ENCODE measurements at places on chromosomes 11 and 22. TPM values are rescaled to one million over a fixed set of nuclear protein-coding genes. Genes with fewer than 3 reads are reported as not detected.

GRCh38 chr11:32884770-32885384, 7.7 kb upstream of the QSER1 start:
- no peaks in the 10 kb centered on the region for H3K27me3 ChIP-seq
- H3K4me3 ChIP-seq, result no peak overlapping the region
- H3K36me3 ChIP-seq, result no peaks in the 10 kb centered on the region

DNA sequence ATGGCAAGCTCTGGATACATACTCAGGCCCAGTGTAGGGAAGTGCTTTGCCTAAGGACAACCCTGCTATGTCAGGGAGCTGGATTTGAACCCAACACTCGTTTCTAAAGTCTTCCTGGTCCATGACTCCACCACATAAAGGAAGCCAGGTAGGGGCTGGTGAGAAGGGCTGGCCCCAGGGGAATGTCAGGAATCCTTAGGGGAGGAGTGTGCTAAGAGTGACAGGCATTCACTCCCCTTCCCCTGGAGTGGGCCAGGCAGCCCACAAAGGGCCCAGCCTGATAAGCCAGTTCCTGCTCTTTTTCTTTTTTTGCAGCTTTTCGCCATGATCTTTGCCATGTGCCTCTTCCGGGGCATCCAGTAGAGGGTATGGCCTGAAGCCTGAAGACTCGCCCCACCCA, 21.9 kb downstream of the TP53I11 start:
- H3K27ac ChIP-seq, result no peak overlapping the region
- H3K4me3 ChIP-seq, result no peak overlapping the region
- no peak for DNase-seq
- H3K36me3 ChIP-seq, result no peaks in the 10 kb centered on the region

- no peak overlapping the region for H3K27ac ChIP-seq
- H3K27me3 ChIP-seq, result no peaks in the 10 kb centered on the region
- no peak for DNase-seq
- H3K4me1 ChIP-seq, result peaks cover 7% of the 10 kb centered on the region
- H3K36me3 ChIP-seq, result no peaks in the 10 kb centered on the region
Observed at GRCh38 chr22:39463931-39464390, 7.1 kb downstream of the MGAT3 start.

DNA sequence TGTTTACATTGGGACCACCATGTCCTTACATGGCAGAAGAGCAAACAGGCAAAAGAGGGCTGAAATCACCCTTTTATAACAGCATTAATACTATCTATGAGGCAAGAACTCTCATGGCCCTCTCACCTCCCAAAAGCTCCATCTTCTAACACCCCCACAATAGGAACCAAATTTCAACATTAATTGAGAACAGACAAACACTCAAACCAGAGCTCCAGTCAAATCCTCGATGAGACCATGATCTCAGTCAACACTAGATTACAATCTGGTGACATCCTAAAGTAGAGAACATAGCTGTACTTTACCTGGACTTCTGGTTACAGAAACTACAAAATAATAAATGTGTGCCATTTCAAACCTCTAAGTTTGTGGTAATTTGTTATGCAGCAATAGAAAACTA, 25.1 kb downstream of the OR2AG2 start:
- no peak overlapping the region for H3K4me3 ChIP-seq
- H3K27me3 ChIP-seq, result no peaks in the 10 kb centered on the region
- peaks cover 45% of the 10 kb centered on the region for H3K4me1 ChIP-seq
- no peak overlapping the region for H3K27ac ChIP-seq

DNA sequence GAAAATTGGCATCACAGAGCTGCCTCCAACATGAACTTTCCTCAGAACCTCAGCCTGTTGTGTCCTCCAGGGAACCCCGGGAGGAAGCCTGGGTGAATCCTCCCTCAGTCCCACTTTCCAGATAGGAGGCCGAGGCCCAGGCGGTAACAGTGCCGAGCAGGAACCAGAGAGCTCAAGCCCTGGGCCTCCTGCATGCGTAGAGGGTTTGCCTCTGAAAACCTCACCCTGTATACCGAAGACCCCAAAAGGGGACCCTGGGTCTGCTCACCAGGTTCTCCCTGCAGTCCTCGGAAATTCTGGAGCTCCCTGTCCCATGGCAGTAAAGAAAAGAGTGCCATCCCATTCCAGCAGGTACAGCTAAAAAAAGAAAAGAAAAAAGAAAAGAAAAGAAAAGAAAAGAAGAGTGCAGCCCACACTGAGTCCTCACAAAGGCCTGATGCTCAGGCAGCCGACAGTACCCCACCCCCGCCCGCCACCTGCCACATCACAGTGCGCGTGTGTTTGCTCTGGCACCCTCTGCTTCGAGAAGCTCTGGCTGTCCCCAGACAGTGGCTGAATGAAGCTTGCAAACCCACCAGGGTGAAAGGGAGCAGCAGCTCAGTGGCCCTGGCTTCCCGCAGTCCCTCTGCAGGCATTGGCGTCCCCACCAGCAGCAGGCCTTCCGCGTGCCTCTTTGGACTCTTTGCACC, 28.4 kb upstream of the FADD start:
- H3K27me3 ChIP-seq, result no peaks in the 10 kb centered on the region
- no peak overlapping the region for H3K4me3 ChIP-seq
- H3K4me1 ChIP-seq, result no peaks in the 10 kb centered on the region
- no peak overlapping the region for H3K27ac ChIP-seq
- DNase-seq, result no peak

GRCh38 chr11:111336582-111337256, 38.4 kb downstream of the POU2AF3 start:
- H3K27me3 ChIP-seq, result no peaks in the 10 kb centered on the region
- no peak overlapping the region for H3K4me3 ChIP-seq
- no peak overlapping the region for H3K27ac ChIP-seq
- no peak for DNase-seq

DNA sequence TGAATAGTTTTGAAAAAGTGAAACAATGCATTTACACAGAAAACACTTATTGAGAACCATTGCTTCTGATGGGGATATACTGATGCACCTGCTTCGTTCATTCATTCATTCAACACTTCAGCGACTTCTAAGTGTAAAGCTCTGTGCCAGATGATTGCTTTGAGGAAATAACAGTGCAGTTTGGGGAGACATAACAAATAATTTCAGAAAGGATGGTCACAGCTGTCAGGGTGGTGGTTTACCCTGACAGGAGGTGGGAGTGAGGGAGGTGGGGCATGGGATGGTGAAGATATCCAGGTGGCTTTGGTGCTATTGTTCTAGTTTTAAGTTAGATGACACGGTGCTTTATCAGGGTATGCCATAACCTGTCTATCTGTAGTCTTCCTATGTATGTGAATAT, 344.1 kb downstream of the LARGE1 start:
- no peak overlapping the region for H3K27ac ChIP-seq
- no peaks in the 10 kb centered on the region for H3K27me3 ChIP-seq
- H3K4me3 ChIP-seq, result no peak overlapping the region
- no peaks in the 10 kb centered on the region for H3K4me1 ChIP-seq
- no peak for DNase-seq

GRCh38 chr11:8221917-8222495, 41.7 kb downstream of the LMO1 start:
- H3K36me3 ChIP-seq, result no peaks in the 10 kb centered on the region
- peaks cover 3% of the 10 kb centered on the region for H3K4me1 ChIP-seq
- H3K27ac ChIP-seq, result no peak overlapping the region
- H3K4me3 ChIP-seq, result no peak overlapping the region

GRCh38 chr11:16293204-16293681, 63.1 kb downstream of the SOX6 start:
- no peak for DNase-seq
- no peaks in the 10 kb centered on the region for H3K36me3 ChIP-seq
- H3K4me3 ChIP-seq, result no peak overlapping the region
- no peaks in the 10 kb centered on the region for H3K4me1 ChIP-seq

GRCh38 chr11:82406611-82407010, 327.1 kb downstream of the FAM181B start:
- no peaks in the 10 kb centered on the region for H3K4me1 ChIP-seq
- H3K4me3 ChIP-seq, result no peak overlapping the region
- H3K27ac ChIP-seq, result no peak overlapping the region
- DNase-seq, result no peak
- no peaks in the 10 kb centered on the region for H3K36me3 ChIP-seq

DNA sequence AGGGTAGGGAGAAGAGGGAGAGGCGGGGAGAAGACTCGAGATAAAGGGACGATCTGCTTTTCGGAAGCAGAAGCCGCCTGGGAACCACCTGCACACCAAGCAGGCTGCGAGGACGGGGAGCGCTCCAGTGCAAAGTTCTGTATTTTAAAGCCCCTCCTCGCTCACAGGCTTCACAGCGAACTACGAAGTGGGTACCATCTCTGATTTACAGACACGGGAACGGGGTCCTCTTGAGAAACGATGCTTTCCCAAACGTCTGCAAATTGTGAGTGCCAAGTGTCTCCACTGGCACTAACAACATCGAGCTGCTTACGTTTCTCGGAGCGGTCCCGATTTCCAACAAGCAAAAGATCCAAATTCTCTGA, 700 bp upstream of the STX3 start:
- H3K4me1 ChIP-seq, result peaks cover 13% of the 10 kb centered on the region
- peak; percentile 15 for DNase-seq

GRCh38 chr11:6653097-6653496, 2.5 kb downstream of the DCHS1 start:
- H3K27ac ChIP-seq, result no peak overlapping the region
- no peaks in the 10 kb centered on the region for H3K36me3 ChIP-seq
- no peak overlapping the region for H3K4me3 ChIP-seq
- H3K4me1 ChIP-seq, result peaks cover 7% of the 10 kb centered on the region

- peaks cover 20% of the 10 kb centered on the region for H3K4me1 ChIP-seq
- no peak for DNase-seq
- no peaks in the 10 kb centered on the region for H3K36me3 ChIP-seq
- no peaks in the 10 kb centered on the region for H3K27me3 ChIP-seq
Observed at GRCh38 chr11:44690651-44691050, 36.1 kb upstream of the TSPAN18 start.

- H3K4me3 ChIP-seq, result no peak overlapping the region
- peaks cover 2% of the 10 kb centered on the region for H3K4me1 ChIP-seq
- H3K36me3 ChIP-seq, result no peaks in the 10 kb centered on the region
Observed at GRCh38 chr11:77424644-77425043, 49.2 kb downstream of the PAK1 start.

DNA sequence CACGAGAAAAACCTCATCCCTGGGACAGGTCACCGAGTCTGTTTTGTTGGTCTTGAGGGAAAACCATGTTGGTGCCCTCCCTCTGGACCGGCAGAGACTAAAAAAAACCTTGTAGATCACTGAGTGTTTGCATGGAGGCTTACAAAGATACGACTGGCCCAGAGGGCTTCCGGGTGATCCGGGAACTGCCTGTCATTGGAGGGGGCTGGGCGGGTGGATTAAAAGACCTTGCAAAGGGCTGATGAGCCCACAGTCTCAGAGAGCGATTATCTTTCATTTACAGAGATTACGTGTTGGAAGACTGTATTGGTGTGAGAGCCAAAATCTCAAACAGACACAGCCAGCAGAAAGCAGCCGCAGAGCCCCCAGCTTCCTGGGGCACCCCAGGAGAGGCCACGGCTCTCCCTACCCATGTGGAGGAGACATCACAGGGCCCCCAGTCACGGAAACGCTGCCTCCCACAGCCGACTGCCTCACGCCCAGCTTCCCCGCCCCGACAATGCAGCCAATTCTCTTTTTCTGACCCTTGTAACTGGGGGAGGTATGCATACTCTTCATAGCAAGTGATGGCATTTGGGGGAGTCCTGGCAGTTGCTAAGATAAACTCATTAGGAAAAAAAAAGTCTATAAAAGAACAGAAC, 426.4 kb downstream of the CTTN start:
- no peaks in the 10 kb centered on the region for H3K4me1 ChIP-seq
- H3K4me3 ChIP-seq, result no peak overlapping the region
- H3K27ac ChIP-seq, result no peak overlapping the region
- peaks cover 9% of the 10 kb centered on the region for H3K27me3 ChIP-seq
- no peak for DNase-seq

DNA sequence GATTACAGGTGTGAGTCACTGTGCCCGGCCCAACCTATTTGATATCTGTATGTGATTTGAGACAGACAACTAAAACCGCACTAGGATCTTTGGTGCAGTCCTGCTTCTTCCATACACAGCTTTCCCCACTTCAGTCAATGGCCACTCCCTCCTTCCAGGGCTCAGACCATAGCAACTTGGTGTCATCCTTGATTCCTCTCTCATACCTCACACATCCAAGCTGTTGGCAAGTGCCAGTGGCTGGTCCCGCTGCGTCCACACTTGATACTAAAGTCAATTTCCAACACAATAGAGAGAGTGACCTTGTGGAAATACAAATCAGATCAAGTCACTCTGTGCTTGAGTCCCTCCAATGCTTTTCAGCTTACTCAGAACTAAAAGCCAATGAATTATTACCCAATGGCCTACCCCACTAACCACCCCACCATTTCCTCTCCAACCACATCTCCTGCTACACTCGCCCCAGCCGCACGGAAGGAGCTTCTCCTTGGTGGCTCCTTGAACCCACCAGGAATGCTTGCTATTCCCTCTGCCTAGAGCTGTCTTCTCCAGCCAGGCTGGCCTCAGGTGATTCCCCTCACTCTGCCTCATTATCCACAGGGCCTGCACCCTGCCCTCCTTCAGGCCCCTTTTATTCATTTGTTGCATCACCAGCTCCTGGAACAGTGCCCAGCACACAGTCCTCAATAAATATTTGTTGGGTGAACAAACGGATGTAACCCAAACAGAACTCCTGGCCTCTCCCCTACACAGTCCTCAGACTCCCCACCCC, 12.9 kb downstream of the ABTB2 start:
- H3K27me3 ChIP-seq, result peaks cover 2% of the 10 kb centered on the region
- H3K4me1 ChIP-seq, result no peaks in the 10 kb centered on the region
- H3K27ac ChIP-seq, result no peak overlapping the region
- no peak for DNase-seq

DNA sequence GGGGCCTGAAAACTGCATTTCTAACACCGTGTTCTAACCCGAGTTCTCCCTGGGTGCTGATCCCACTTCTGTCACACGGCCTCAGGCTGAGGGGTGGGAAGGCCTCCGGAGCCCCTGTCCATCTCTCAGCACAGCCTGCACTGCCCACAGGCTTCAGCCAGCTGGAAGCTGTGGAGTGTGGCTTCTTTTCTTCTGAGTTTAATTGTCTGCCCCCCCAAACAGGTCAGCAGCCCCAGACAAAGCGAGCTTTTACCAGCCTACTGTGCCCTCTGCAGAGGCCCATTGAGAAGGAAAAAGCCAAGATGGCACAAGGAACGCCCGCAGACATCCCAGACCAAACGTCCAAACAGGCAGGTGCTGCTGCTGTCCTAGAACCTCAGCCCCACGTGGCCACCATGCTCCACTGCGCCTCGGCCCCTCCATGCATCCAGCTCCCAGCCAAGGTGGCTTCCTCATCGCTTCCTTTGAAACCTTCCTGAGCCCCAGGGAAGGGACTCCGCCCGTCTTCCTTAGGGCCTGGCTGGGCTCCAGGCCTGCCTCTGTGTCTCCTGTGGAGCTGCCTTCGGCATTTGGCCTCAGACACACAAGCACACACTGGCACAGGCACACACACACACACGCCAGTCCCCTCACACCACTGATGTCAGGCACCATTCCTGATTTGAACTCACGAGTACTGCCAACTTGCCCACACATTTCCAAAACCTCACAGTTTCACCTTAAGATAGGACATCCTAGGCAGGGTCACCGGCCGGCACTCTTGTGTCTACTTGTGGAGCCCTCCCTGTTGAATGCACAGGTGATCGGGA, 1.7 kb downstream of the MOB2 start:
- H3K27me3 ChIP-seq, result no peaks in the 10 kb centered on the region
- peak overlapping the region; percentile 73 for H3K27ac ChIP-seq
- H3K36me3 ChIP-seq, result peaks cover 9% of the 10 kb centered on the region
- no peak for DNase-seq

The TRIM29 gene
- polyA plus RNA-seq, result not detected

The MMP11 gene
- polyA plus RNA-seq, result 6.5 TPM

The GRAP2 gene
- polyA plus RNA-seq, result 133 TPM

The CADM1 gene
- polyA plus RNA-seq, result 3.5 TPM

The ZNHIT2 gene
- polyA plus RNA-seq, result 24.3 TPM

Data from naive thymus-derived CD8-positive, alpha-beta T cell (primary cell).